ENCODE measurements at places on chromosomes 3 and 15. TPM values are rescaled to one million over a fixed set of nuclear protein-coding genes. Genes with fewer than 3 reads are reported as not detected.
A peak's percentile ranks its signal among the peaks of the same experiment; 100 is the strongest.

- DNase-seq, result peak; percentile 90
These were observed 194.3 kb downstream of the BCHE start for GRCh38 chr3:165642761-165643420.

- no peak for DNase-seq
These were observed 1.3 kb upstream of the CPEB1 start for GRCh38 chr15:82648257-82649103.

DNA sequence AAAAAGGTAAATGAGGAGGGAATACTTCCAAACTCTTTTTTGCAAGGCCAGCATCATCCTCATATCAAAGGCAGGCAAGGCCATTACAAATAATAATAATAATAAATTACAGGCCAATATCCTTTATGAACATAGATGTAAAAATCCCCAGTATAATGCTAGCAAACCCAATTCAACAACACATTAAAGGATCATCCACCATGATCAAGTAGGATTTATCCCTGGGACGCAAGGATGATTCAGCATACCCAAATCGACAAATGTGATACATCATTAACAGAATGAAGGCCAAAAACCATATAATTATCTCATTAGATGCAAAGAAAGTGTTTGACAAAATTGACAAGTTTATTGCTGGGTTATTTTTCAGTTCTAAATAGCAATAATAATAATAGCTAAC, 53.6 kb downstream of the GHSR start:
- DNase-seq, result no peak

DNA sequence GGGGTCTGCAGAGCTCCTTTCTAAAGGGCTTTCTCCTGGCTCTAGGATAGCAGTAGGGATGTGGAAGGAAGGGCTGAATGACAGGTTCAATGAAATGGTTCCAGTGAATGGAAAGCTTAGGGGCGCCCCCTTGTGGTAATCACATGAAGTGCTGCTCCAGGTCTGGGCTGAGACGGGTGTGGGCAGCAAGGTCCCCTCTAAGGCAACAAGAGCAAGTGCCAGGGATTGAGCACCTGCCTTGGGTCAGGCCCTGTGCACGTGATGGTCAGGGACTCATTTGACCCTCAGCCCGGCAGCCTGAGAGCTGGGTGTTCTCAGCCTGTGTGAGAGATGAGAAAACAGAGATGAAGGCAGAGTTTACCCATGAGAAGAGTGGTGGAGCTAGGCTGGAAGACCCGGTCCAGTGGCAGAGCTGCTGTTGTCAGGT, 12.1 kb upstream of the CX3CR1 start:
- peak; percentile 74 for DNase-seq

GRCh38 chr3:159649951-159650350, 338.7 kb upstream of the IL12A start:
- no peak for DNase-seq

DNA sequence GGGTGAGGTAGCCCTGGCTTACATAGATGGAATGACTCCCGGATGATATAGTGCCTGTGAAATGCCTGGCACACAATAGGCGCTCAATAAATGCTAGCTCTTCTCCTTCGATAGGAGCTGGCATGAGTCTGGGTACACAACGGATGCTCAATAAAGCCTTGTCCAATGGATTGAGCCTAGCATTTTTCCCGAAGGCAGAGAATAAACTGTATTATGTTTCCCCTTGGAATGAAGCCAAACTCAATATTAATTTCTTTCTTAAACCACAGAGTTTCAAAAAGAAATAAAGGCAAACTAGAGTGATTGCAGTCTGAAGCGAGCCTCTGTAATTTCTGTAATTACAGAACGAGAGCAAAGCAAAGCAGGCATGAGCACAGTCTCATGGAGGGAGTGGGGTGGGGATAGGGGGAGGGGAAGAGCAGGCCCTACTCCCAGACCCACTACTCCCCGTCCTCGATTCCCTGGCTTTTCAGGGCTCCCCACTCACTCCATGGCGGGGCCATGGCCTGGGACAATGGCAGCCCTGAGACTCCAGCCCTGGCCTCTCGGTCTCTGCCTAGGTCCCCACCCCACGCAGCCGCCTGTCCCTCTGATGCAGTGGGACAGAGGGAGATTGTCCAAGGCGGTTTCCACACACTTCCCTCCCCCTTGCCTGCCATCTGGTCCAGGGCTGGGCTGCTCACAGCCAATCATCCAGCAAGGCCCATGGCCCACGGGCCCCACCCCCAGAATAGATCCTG, 18.0 kb downstream of the SLC6A1 start:
- no peak for DNase-seq

Gene ADAMTSL3
- 54.9 TPM for total RNA-seq
